ENCODE measurements at places on chromosomes 2 and 18.

DNA sequence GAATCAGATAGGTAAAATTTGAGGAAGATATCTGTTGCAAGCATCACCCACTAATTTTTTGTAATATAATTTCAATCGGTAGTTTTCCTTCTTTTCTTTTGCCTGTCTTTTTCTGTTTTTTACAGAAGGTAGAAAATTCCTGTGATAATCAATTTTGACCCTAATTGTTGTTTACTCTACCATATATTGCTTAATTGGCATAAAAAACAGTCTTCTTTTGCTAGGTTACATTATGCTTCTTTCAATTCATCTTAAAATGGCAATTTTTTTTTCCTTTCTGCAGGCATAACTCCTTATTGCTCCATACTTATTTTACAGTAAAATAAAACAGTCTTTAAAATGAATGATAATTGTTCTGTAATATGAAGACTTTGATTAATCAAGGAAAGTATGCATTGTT, 286.2 kb upstream of the LRP1B start:
- DNase-seq, result no peak

DNA sequence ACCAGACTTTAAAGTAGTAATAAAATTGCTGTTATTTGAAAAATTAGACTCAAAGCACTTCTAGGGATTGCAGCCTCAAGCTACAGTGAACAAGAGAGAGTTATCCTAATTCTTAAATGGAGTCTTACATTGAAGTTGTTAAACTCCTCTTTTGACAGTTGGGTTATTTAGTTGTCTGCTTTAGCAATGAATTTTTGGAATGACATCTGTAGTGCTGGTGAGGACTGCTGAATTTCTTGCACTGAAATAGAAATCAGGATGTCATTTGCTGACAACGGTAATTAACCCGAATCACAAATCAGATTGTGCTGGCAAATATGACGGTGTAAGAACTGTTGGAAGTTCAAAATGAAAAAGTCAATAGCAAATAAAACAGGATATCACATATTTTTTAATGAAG, 78.0 kb upstream of the LYPD6B start:
- DNase-seq, result no peak

DNA sequence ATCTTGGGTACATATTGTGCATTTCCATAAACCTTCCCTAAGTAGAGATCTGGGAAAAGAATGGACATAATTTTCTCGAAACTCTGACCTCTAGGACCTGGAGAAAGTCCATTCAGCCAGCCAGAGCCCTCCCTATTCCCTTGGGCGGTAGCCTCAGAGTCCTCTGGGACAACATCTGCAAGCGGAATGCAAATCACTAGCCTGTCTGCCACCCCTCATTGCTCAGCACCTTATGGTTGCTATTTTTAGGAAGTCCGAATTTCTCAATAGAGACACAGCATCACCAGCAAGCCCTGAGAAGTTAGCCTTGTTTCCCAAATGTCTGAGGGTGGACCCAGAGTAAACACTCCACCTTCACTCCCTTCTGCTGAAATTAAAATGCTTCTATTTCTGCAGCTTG, 17.6 kb upstream of the CD28 start:
- no peak for DNase-seq

DNA sequence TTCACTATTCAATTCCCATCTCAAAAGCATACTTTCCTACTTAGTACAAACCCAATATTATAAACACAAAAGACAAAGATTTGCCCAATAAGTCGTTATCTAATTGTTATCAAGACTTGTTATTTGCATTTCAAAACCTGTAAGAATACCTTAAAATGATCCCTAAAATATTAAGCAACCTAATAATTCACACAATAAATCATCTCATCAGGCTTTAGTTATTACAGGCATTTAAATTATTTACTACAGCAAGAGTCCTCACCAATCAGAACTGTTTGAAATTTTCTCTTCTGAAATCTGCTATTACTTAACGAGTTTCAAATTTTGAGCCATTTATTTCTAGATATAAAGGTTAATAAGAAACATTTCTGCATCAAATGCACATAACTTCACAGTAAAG, 1.6 kb downstream of the CCDC88A start:
- DNase-seq, result no peak

DNA sequence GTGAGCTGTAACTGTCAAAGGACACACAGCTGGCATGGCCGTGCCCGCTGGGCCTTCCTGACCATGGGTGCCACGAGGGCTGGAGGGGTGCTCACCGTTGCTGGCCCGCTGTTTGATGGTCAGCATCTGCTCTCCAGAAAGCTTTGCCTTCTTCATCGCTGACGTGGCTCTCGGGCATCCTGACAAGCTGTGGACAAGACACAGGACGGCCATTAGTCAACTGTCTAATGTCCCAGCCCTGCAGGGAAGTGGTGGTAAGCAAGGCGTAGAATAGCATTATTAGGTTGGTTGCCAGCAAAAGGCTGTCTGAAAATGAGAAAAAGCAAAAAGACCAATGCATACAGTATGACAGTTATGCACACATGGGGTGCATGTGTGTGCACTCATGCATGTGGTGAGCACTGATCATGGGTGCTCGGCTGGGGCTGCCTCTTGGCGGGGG, 64.7 kb upstream of the PXDN start:
- DNase-seq, result no peak

DNA sequence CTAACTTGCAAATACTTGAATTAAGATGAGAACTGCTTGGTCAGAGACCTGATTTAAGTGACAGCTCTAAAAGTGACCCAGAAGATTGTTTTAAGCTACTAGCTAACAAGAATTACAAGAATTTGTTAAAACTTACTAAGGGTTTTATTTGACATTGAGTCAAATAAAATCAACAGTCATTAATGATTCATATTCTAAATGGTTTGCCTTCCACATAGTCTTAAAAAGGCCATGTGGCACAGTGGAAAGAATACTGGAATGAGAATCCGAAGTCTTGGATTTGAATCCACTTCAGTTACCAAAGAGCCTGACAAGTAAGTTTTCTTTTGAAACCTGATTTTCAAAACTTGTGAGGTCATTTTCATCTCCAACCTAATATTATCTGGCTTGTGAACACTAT, 489.3 kb downstream of the ADCYAP1 start:
- DNase-seq, result no peak

DNA sequence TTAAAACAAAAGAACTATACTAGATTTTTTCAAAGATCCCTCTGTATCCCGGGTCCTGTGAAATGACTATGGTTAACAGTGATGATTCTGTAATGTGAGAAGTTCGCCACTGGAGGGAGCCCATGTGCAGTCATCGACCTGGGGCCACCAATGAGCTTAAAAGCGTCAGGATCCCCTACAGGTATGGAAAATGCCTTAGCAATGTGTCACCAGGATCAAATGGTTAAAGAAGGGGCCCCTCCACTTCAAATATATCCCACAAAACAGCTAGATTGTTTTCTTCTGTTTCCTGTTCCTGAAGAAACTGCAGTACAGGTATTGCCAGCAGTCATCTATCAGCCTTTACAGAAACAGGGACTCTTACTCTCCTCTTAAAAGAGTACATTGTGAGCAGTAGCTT, 15.3 kb downstream of the CHRNA1 start:
- DNase-seq, result peak; percentile 45

DNA sequence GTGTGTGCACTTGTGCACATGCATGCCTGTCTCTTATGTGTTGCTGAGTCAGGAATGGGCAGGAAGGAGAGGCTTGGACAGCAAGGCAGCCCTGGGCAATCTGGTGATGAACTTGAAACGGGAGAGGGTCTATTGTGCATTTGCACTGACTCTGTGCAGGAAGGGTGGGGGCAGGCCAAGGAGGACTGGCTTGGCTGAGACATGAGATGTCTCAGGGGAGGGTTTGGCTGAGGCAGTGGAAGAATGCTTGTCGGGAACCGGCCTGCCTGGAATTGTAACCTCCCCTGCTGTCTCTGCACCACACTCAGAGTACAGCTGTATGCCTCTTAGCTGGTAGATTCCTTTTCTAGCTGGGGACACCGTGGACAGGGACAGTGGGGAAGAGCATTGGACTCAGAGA, 176.1 kb upstream of the TNP1 start:
- DNase-seq, result no peak

- DNase-seq, result no peak
These were observed 53.4 kb downstream of the SDC1 start for GRCh38 chr2:20171445-20171977.

DNA sequence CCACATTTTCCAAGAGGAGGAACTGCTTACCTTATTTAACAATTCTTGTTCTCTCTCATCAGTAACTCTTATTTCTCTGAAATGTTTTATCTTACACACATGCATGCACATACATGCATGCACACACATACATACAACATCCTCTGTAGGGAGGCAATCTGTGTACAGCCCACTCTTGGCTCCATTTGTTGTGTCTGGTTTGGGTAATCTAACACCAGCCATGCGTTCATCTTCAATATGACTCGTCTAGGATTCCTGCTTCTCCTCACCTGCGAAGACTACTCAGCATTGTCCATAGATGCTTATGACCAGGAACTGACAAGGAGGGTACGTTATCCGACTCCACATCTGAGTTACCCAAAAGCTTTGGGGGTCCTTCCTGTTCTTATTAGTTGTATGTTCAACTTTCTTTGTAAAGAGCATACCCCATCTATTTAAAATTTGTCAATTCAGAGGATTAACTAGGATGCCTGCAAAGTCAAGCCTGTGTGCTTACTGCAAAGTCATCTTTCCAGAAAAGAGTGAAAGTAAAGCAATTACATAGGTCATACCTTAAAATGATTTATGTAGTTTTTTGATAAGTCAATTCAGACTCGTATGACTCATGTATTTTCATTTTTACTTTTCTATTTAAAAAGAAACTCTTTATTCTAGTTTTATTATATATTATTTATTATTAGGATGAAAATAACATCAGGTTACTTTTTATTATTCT, 18.2 kb downstream of the LYPD6B start:
- no peak for DNase-seq

DNA sequence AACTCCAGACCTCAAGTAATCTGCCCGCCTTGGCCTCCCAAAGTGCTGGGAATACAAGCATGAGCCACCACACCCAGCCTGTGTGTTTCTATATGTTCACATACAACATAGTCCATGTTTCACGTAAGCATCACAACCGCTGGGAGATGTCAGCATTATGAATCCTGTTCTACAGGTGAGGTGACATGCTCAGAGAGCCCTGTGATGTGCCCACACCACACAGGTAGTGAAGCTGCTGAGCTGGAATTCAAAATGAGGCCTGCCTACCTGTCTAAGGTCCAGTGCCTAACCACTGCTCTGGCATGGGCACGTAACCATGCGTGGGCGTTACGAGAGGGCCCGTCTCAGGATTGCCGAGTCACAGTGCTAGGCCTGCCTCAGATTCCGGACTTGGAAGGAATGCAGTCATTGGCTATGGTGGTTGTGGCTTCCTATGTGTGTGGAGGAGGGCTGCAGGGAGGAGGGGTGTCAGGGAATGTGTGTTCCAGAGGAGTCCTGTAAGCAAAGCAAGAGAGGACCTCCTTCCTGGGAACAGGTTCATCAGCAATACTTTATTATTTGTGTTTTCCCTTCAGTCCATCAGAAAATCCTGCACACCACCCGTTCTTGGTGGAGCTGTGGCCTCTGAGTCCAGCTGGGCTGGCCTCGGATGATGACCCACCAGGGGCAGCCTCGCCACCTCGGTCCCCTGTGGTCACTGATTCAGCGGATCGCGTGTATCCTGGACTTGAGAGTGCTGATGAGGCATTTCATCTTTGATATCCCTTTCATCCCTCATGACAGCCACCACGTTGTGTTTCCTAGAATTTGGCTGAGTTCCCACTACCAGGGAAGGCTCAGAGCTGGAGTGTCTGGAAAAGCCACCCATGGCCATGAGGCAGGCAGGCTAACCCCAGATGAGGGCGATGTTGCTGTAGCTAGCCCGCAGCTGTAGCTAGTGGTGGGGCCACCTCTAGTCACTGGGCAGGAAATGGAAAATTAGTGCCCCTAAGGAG, 31.1 kb downstream of the HK2 start:
- no peak for DNase-seq

- DNase-seq, result no peak
These were observed 158.8 kb upstream of the TTC39C start for GRCh38 chr18:23855721-23856120.

- no peak for DNase-seq
These were observed 1274.5 kb upstream of the CRIM1 start for GRCh38 chr2:35081001-35081621.

GRCh38 chr2:28606986-28607441, 111.2 kb downstream of the PLB1 start:
- no peak for DNase-seq

GRCh38 chr18:31950583-31950982, 7.7 kb upstream of the TRAPPC8 start:
- no peak for DNase-seq

DNA sequence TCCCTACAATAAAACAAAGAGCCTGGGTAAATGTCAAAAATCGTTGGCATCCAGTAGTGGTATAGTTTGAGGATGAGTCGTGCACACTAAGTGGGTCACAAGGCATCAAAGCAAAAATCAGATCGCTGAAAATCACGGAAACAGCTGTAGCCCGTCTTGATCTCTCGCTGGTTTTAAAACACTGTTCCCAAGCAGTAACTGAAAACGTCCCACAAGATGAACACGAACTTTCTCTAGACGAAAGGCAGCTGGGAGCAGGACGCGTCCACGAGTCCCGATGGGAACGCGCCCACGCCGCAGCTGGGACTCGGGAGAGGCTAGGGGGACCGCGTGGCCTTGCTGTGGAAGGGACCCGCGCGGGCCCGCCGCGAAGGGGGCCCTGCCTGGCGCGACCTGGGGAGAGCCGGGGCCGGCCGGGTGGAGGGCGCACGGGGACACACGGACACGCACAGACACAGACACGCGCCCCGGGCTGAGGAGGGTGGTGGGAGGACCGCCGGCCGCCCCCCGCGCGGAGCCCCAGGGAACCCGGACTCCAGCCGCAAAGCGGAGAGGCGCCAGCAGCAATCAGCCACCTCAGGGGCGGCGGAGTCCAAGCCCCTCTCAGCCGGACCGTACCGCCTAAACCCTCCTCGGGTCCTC, 651 bp downstream of the STK17B start:
- DNase-seq, result no peak

DNA sequence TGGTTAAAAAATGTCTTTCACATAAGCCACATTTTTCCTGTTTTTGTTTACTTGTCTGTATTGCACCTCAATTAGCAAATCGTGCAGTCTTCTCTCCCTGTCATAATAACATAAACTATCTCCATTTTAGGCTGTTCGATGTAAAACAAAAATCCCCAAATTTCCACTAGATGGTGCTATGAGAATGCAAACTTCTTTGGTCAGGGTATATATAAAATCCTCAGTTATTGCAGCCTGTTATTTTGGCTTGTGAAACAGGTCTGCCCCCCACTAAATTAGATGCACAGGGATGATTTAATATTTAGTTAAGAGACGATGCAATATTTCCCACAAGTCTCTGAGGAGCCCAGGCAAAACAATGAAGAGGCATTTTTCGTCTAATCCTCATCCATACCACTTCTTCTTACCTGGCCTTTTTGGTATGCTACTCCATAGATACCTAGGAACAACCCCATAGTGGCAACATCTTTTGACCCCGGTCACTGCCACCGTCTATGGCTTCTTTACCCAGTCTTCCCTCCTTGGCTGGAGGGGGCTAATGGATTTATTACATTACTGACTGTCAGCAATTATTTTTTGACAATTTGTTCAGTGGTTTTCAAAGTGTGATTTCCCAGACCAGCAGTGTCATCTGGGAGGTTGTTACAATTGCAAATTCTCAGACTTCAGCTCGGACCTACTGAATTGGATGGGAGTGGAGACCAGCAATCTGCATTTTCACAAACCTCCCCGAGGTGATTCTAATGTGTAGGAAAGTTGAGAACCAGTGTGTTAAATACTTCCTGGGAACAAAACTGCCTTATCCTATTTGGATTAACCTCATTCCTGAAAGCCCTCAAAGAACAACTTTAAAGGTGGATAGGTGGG, 117.4 kb upstream of the CWC22 start:
- DNase-seq, result peak; percentile 23

GRCh38 chr2:74831693-74832530, 2.0 kb upstream of the HK2 start:
- DNase-seq, result no peak

- DNase-seq, result no peak
These were observed 122.4 kb upstream of the MAPRE2 start for GRCh38 chr18:34918856-34919255.
